Renal pelvis (tissue), 12 donors: ENCODE measurements at places on chromosomes 6 and 20. TPM values are rescaled to one million over a fixed set of nuclear protein-coding genes. Genes with fewer than 3 reads are reported as not detected.

GRCh38 chr6:113763876-113764275 lies 93.3 kb upstream of the MARCKS start:
- DNase-seq = no peak

DNA sequence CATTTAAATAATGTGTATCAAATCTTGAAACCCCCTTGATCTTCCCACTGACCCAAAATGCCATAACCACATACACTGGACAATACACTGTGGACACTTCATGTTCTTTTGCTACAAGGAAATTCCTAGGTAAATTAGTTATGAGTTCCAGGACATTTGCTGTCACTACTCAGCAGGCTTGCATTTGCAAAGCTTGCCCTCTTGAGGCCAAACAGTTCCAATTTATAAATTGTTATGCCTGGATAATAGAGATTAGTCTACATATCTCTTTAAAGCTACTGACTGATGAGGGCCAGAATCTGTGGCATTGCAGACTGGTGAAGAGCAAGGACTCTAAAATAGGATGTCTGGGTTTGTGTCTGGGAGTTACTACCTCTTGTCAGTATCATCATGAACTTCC lies 17.4 kb upstream of the RAB32 start:
- no peak for DNase-seq

- DNase-seq = peak; percentile 95
These were observed 80.4 kb upstream of the MYL9 start for GRCh38 chr20:36460648-36461599.

GRCh38 chr6:14110001-14110818 lies 7.4 kb upstream of the CD83 start:
- no peak for DNase-seq

- DNase-seq = no peak
These were observed 113.4 kb downstream of the SCP2D1 start for GRCh38 chr20:18926965-18927364.

DNA sequence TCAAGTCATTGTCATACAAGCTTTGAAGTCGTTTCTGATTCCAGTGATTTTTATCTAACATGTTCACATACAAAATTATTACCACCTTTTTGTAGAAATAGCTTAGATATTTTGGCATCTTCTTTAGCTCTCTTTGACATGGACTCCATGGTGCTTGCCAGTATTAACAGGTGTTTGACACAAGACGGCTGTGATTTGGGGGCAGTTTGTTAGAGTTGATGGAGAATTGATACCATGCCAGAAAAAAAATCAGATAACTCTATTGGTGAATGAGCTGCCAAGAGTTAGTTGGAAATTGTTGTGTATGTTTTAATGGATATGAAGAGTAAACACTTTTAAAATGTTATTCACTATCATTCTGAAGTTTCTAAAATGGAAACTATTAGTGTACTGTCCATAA lies 146.6 kb upstream of the LAMP5 start:
- DNase-seq = no peak

DNA sequence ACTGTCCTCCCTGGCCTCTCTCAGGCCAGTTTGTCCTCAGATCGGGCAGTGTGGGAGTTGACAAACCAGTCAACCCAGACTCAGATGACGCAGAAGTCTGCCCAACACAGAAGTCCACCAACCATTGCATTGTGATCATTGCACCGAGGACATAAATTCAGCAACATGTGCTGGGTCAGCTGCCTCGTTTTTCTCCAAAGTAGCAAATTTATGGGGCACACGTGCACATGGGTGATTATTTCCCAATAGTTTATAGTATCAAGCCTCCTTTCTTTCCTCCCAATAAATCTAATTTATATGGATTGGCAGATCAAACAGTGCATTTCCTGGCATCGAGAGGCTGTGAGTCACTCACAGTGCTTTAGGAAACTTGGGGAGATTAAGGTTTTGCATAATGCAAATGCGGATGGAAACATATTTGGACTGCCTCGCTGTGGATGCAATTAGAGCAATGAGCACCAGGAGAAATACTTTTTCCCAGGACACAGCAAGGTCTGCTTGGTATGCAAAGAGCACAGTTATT lies 413.7 kb upstream of the SULF2 start:
- DNase-seq = peak; percentile 78

The BANF2 gene
- polyA plus RNA-seq = not detected
